HFFc6 (cell line): ENCODE measurements at places on chromosomes 1 and 21.

DNA sequence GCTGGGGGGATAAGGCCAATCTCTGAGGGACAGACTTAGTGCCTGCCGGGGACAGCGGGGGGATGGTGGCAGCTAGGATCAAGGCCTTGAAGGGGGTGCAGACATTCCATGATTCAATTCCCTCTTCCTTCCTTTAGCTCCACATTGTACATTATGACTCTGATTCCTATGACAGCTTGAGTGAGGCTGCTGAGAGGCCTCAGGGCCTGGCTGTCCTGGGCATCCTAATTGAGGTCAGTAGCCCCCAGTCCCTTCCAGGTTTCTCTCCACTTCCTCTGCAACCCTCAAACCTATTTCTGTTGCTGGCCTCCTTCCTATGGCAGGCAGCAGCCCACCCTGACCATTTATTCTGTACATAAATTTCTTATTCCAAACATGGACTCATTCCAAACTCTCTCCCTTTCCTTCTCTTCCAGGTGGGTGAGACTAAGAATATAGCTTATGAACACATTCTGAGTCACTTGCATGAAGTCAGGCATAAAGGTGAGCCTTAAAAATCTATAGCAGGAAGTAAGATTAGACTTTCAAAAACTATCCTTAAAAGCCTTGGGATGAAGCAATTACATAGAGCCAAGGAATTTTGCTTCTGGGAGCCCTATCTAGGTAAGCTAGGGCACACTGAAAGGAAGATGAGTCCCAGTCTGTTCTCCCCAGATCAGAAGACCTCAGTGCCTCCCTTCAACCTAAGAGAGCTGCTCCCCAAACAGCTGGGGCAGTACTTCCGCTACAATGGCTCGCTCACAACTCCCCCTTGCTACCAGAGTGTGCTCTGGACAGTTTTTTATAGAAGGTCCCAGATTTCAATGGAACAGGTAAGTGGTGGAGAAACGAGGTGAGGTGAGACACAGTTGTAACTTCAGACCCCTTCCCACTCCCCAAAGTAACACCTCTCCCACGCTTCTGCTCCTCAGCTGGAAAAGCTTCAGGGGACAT is 5.1 kb downstream of the CA14 start:
- H3K27ac ChIP-seq: no peak overlapping the region
- DNase-seq: no peak
- peaks cover 22% of the 10 kb centered on the region for H3K4me1 ChIP-seq
- no peak overlapping the region for H3K4me3 ChIP-seq
- peaks cover 11% of the 10 kb centered on the region for H3K27me3 ChIP-seq

DNA sequence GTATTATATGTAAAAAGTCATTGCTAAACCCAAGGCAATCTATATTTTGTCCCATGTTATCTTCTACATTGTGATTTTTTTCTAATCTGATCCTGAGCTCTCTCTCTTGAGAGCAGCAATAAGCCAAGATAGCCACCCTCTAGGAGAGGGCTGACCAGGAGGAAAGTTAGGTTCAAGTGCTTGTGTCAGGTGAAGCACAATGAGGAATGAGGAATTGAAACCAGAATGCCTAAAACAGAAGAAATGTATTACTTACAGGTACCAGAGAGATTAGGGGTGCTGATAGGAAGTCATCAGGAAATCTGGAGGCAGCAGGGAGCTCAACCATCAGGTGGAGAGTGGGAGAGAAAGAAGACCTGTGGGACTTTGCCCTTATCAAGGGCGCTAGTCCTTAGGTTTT is 85.5 kb upstream of the BARHL2 start:
- H3K36me3 ChIP-seq: no peaks in the 10 kb centered on the region
- DNase-seq: no peak
- H3K27ac ChIP-seq: no peak overlapping the region
- no peak overlapping the region for H3K4me3 ChIP-seq
- H3K4me1 ChIP-seq: no peaks in the 10 kb centered on the region

DNA sequence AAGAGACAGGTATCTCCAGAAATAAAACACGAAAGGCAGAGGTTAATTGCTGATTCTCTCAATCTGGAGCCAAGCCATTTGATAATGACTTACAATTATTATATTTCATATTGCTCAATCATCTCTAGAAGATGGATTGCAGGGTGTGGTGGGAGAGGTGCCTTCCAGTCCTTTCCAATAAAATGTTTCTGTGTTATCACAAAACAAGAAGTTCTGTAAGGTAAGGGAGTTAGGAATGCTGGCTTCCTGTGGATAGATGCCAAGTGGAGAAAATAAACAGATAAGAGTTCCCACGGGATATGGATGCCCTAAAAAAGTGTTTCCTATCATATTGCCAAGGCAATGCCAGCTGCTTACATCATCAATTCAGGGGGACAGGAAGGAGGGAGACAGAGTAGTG is 7.2 kb upstream of the CCN1 start:
- no peak for DNase-seq
- peaks cover 75% of the 10 kb centered on the region for H3K4me1 ChIP-seq
- H3K27ac ChIP-seq: peak overlapping the region; percentile 96
- H3K27me3 ChIP-seq: peaks cover 26% of the 10 kb centered on the region
- peaks cover 79% of the 10 kb centered on the region for H3K36me3 ChIP-seq

DNA sequence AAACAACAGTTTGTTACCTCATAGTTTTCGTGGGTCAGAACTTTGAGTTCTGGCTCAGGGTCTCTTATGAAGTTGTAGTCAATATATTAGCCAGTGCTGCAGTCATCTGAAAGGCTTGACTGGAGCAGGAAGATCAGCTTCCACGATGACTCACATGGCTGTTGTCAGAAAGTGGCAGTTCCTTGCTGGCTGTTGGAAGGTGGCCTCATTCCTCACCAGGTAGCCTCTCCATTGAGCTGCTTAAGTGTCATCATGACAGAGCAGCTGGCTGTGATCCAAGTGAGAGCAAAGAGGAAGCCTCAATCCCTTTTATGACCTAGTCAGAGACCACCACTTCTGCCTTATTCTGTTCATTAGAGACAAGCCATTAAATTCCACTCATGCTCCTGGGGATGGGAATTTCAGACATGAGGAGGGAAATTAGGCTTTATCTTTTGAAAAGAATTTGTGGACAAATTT is 5.6 kb downstream of the OSBPL9 start:
- no peaks in the 10 kb centered on the region for H3K27me3 ChIP-seq
- peak overlapping the region; percentile 69 for H3K27ac ChIP-seq
- H3K36me3 ChIP-seq: peaks cover 4% of the 10 kb centered on the region
- peak overlapping the region; percentile 35 for H3K4me3 ChIP-seq
- H3K4me1 ChIP-seq: peaks cover 83% of the 10 kb centered on the region

DNA sequence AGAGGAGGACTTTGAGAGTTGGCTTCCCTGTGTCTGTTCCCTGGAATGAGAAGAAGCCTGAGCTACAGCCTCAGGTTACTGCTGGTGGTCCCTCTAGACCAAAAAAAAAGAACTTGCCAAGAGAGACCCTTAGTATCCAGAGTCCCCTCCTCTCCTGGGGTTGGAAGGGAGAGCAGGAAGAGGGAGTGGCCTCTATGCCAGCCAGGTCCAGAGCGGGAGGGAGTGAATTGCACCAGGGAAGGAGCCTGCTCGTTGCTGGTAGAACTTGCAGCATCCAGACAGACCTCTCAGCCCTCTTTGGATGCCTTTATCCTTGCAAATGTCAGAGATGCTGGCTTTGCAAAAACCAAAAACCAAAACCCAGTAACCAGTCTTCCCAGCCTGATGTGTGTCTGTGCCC is 491.3 kb upstream of the VAMP3 start:
- no peak for DNase-seq
- 0 out of 2 replicates have a peak, but pooled peaks cover 6% of the 10 kb centered on the region for H3K36me3 ChIP-seq
- H3K27ac ChIP-seq: no peak overlapping the region
- H3K4me1 ChIP-seq: peaks cover 60% of the 10 kb centered on the region

DNA sequence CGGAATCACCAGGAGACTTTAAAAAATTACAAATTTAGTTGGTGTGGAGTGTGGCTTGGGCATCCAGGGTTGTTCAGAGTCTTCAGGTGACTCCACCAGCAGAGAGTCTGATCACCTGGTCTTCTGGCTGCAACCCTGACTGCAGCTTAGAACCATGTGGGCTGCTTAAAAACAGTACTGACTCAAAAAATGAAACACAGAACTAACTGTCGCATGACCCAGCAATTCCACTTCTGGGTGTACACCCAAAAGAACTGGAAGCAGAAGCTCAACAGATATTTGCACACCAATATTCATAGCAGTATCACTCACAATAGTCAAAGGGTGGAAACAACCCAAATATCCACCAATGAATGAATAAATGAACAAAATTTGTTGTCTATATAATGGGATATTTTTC is 17.3 kb downstream of the TLR5 start:
- peaks cover 16% of the 10 kb centered on the region for H3K4me1 ChIP-seq
- DNase-seq: no peak
- no peaks in the 10 kb centered on the region for H3K36me3 ChIP-seq
- peaks cover 33% of the 10 kb centered on the region for H3K27me3 ChIP-seq
- H3K4me3 ChIP-seq: no peak overlapping the region

GRCh38 chr1:165143437-165144065 is 213.0 kb downstream of the LMX1A start:
- DNase-seq: no peak
- H3K36me3 ChIP-seq: no peaks in the 10 kb centered on the region
- H3K27me3 ChIP-seq: peaks cover 20% of the 10 kb centered on the region
- H3K4me3 ChIP-seq: no peak overlapping the region
- H3K4me1 ChIP-seq: no peaks in the 10 kb centered on the region

GRCh38 chr1:228852511-228853088 is 117.3 kb downstream of the RHOU start:
- no peak overlapping the region for H3K27ac ChIP-seq
- H3K36me3 ChIP-seq: no peaks in the 10 kb centered on the region
- DNase-seq: no peak
- H3K27me3 ChIP-seq: peaks cover 2% of the 10 kb centered on the region; the same call in 1 of the 2 replicates
- no peak overlapping the region for H3K4me3 ChIP-seq
- H3K4me1 ChIP-seq: no peaks in the 10 kb centered on the region

DNA sequence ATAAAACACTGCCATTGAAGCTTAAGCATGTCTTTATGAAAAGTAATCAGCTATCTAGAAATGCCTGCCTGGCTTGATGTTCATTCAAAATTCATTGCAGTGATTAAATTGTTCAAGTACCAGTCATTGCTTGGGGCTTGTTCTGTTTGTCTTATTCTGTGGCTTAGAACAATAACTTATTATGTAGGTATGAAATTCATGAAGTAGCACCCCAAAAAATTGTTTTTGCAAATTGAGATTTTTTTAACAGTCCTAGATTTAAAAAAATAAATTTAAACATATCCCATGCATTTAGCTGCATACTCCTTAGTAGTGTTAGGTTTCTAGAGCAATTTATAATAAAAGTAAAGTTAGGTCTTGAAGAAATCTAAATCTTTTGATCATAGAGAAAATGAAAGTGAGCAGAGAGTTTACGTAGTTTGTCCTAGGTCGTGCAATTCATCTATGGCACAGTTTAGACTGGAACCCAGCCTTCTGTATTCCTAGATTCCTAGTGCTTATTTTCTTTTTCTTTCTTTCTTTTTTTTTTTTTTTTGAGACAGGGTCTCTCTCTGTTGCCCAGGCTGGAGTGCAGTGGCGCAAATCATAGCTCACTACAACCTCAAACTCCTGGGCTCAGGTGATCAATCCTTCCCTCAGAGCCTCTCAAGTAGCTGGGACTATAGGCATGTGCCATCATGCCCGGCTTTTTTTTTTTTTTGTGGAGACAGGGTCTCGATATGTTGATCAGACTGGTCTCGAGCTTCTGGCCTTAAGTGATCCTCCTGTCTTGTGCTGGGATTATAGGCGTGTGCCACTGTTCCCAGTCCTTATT is 9.3 kb downstream of the MIER1 start:
- H3K27ac ChIP-seq: peak overlapping the region; percentile 75
- H3K27me3 ChIP-seq: peaks cover 2% of the 10 kb centered on the region; the same call in 1 of the 2 replicates
- H3K36me3 ChIP-seq: peaks cover 22% of the 10 kb centered on the region

DNA sequence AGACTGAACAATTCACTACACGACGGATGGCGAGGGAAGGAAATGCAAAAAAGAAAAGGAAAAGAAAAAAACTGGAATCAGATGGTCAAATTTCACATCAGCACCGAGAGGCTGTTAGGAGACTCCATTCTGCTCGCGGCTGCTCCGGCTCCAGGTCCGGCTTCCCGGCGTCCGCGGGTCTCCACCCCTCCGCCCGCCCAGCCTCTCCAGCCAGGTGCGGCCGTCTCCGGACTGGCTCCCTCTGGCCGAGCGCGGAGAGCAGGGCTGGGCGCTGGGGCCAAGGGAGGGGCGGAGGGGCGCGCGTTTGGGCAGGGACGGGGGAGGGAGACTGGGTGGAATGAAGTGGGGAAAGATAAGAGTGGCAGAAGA is 332 bp downstream of the KCNJ6 start:
- H3K36me3 ChIP-seq: no peaks in the 10 kb centered on the region
- peaks cover 24% of the 10 kb centered on the region for H3K27me3 ChIP-seq
- no peak overlapping the region for H3K27ac ChIP-seq
- peak overlapping the region; percentile 39; the same call in 1 of the 2 replicates for H3K4me3 ChIP-seq
- DNase-seq: no peak

DNA sequence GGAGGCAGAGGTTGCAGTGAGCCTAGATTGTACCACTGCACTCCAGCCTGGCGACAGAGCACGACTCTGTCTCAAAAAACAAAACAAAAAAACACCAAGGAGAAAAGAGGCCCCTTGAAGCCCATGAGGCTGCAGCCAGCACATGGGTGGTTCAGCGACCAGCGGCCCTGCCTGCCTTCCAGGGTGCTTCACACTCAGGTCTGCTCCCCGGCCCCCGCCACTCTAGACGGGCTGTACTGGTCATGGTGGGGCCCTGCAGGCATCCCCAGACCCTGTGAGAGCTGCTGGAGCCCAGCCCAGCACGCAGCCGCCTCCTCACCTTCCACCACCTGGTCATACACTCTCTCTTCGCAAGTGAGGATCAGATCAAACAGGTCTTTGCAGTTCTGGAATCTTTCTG is 4.1 kb upstream of the TMEM240 start:
- H3K36me3 ChIP-seq: peaks cover 7% of the 10 kb centered on the region; the same call in 1 of the 2 replicates
- DNase-seq: no peak
- H3K27me3 ChIP-seq: peaks cover 3% of the 10 kb centered on the region; the same call in 1 of the 2 replicates
- no peak overlapping the region for H3K27ac ChIP-seq
- H3K4me3 ChIP-seq: no peak overlapping the region

GRCh38 chr1:17422461-17422860 is 17.0 kb downstream of the RCC2 start:
- H3K4me3 ChIP-seq: no peak overlapping the region
- no peak overlapping the region for H3K27ac ChIP-seq
- H3K27me3 ChIP-seq: peaks cover 1% of the 10 kb centered on the region
- H3K4me1 ChIP-seq: peaks cover 21% of the 10 kb centered on the region
- DNase-seq: no peak

- H3K36me3 ChIP-seq: peaks cover 10% of the 10 kb centered on the region; the same call in 1 of the 2 replicates
- peaks cover 87% of the 10 kb centered on the region for H3K4me1 ChIP-seq
- peaks cover 2% of the 10 kb centered on the region; the same call in 1 of the 2 replicates for H3K27me3 ChIP-seq
- no peak overlapping the region for H3K27ac ChIP-seq
Observed at GRCh38 chr1:221871056-221871455, 129.2 kb upstream of the DUSP10 start.
